T-helper 1 cell (primary cell): ENCODE measurements at places on chromosomes 13 and 19.

DNA sequence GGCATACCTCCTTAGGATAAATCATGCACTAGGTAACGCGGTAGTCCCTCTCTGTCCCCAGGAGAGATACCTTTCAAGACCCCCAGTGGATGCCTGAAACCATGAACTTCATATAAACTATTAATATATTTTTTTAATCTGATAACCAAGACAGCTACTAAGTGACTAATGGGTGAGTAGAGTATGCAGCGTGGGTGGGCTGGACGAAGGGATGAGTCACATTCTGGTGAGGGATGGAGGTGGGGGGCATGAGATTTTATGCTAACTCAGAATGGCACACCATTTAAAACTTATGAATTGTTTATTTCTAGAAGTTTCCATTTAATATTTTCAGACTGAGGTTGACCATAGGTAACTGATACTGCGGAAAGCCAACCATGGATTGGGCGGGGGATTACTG lies 46.2 kb downstream of the CDK8 start:
- no peak for DNase-seq

- no peak for DNase-seq
These were observed 21.2 kb downstream of the WTIP start for GRCh38 chr19:34502582-34503411.

GRCh38 chr13:113083402-113084061 lies 22.1 kb upstream of the F7 start:
- DNase-seq, result no peak

DNA sequence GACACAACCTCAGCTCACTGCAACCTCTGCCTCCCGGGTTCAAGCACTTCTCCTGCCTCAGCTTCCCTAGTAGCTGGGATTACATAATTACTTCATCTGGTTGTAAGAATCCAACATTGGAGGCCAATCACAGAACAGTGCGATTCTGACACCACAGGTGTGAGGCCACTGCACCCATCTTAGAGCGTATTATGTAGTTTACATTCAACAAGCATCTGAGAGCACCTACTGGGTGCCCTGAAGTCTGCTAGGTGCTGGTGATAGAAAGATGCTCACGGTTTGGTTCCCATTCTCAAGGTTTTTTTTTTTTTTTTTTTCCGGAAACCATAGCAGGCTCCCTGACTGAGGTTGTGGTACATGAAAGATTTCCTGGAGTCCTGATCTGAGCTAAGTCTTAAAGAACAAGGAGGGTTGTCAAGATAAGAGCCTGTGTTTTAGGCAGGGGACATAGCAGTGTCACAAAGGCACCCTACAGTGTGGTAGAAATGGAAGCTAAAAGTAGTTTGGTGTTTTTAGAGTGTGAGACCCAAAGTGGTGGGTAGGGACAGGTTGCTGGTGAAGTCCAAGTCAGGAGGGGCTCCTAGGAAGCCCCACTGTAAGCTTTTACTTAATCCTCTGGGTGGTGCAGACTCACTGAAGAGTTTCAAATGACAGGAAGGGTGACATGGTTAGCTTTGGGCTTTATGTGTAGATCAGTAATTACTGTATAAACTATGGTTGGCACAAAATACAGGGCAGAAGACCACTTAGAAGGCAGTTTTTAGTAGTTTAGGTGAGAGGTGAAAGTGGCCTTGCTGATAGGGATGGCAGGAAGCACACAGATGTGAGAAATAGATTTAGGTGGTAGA lies 15.2 kb downstream of the SAE1 start:
- DNase-seq, result peak; percentile 19

DNA sequence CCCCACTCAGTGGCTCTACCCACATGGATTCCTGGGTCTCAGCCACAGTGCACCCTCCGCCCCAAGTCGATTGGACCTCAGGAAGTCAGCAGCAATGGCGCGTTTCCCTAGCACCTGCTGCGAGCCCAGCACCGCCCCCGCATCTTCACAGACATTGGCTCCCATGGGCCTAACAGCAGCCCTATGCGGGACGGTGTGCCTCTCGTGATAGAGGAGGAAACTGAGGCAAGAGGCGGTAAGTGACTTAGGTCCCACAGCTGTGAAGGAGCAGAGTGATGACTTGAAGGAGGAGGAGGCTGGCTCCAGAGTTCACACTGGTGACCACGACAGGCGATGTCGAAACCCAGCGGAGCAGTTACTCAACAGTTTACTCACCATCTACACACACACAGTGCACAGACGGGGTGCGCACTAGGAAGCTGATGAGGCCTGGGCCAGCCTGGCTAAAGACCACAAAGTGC lies 104.5 kb upstream of the SOX1 start:
- DNase-seq, result no peak

DNA sequence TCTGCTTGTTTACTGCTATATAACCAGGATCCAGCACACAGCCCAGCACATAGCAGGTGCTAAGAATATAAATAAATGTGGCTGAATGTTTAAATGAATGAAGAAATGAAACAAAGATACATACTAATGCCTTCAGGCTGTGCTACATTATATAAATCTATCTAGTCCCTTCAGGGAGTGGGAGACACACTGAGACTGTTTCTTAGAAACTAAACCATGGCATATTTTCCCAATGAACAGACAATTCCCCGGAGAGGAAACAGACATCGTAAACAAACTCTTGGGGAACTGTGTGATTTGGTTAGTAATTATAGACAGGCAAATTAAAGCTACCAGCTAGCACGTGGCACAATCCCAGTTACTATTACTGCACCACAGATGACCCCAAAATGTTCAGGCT lies 9.7 kb upstream of the FEM1A start:
- DNase-seq, result no peak

DNA sequence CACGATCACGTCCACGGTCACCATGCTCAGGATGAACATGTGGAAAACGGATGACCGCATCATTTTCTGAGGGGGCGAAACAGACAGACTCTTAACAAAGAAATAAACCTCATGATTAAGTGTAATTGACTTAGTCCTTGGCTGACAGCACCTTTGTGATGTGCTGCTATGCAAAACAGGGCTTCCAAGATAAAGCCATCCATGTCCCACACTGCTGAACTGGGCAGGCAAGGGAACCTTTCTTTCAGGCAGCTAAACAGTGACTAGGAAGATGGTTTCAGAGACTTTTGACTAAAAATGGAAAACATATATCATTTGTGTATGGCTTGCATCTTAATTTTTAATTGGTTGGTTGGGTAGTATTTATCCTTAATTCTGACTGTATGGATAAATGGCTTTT lies 157.8 kb downstream of the NALCN start:
- no peak for DNase-seq

GRCh38 chr19:51760697-51761356 lies at the start of gene FPR2:
FPR2 (plus strand) TSS chr19:51761180; CDS start chr19:51768659, 7,479 bp downstream.
- DNase-seq, result no peak

DNA sequence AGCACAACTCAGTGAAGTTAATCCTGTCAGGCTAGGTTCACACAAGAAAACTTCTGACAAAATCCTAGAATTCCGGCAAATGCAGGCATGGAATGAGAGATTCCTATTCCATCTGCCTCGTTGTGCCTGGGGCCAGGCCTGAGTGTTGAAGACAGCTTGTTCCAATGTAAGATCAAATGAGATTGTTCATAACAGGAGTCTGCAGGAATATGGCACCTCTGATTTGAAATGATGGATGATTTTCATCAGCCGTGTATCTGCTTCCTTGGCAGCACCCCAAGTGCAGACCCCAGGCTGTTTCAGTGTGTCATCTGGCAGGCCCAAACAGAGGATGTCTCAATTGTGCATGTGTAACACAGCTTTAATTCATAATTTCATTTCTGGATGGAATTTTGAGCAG lies 35.3 kb upstream of the SACS start:
- no peak for DNase-seq

GRCh38 chr19:45505151-45505995 lies 1.9 kb upstream of the VASP start:
- no peak for DNase-seq

- no peak for DNase-seq
These were observed 562.8 kb downstream of the SLITRK6 start for GRCh38 chr13:85236413-85236812.

GRCh38 chr19:10797541-10798256 lies 38.3 kb downstream of the TMED1 start:
- DNase-seq, result peak; percentile 75

DNA sequence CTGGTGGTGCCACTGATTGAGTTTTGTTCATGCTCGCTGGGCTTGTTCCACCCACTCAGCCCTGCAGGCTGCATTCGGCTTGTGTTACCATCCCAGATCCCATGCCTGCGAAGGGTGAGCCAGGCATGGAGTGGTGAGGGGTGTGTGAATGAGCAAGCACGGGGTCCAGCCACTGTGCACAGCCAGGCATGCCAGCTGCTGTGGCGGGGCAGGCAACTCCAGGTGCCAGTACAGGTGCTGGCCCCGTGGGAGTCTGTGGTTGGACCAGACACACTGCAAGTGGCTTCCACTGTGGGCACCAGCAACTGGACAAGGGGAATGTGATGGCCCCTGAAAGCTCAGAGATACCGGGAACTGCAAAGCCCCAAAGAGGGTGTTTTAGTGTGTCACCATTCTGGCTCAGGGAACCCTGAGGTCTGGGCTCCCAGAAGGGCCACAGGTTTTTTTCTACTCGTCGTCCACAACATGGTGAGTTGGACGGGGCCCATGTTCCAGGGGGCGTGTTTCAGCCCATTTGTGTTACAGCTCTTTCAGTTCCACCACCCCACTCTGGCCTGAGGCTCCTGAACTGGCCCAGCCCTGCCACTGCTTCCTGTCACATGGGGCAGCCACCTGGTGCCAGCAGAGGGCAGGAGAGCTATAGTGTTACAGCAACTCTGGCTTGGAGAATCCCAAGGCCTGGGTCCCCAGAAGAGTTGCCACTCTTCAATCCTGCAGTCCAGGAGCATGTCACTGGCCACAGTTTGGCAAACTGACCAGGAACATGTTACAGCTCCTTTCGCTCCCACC lies 217.0 kb upstream of the OBI1 start:
- DNase-seq, result no peak

DNA sequence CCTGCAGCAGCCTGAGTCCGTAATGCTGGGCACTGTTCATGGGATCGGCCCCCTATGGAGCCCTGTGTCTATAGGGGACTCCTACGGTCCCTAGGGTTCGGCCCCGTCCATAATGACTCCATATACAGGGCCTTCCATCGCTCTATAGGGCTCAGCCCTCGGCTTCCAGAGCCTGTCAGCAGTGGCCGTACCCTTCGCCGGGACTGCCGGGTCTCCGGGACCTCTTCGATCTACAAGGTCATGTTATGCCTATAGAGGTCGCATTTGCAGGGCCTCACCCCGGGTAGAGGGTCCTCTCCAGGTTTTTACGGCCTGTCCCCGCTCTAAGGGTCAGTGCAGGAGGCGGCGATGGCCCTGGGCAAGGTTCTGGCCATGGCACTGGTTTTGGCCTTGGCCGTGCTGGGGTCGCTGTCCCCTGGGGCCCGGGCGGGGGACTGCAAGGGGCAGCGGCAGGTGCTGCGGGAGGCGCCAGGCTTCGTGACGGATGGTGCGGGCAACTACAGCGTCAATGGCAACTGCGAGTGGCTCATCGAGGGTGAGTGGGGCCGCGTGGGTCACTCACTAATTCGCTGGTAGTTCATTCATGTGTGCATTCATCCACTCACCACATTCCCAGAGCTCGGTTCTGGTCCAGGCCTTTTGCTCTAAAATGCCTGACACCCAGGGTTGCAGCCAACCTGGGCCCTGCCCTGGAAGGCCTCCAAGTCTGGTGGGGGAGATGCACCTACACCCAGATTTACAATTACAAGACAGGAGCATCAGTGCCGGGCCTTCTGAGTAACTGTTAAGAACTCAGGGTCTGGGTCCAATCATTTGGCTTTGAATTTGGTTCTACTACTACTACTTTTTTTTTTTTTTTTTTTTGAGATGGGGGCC lies 699 bp downstream of the MEGF8 start:
- DNase-seq, result no peak

GRCh38 chr13:101567841-101568240 lies 115.4 kb downstream of the ITGBL1 start:
- no peak for DNase-seq

GRCh38 chr13:105979131-105980011 lies 556.1 kb downstream of the EFNB2 start:
- DNase-seq, result no peak

DNA sequence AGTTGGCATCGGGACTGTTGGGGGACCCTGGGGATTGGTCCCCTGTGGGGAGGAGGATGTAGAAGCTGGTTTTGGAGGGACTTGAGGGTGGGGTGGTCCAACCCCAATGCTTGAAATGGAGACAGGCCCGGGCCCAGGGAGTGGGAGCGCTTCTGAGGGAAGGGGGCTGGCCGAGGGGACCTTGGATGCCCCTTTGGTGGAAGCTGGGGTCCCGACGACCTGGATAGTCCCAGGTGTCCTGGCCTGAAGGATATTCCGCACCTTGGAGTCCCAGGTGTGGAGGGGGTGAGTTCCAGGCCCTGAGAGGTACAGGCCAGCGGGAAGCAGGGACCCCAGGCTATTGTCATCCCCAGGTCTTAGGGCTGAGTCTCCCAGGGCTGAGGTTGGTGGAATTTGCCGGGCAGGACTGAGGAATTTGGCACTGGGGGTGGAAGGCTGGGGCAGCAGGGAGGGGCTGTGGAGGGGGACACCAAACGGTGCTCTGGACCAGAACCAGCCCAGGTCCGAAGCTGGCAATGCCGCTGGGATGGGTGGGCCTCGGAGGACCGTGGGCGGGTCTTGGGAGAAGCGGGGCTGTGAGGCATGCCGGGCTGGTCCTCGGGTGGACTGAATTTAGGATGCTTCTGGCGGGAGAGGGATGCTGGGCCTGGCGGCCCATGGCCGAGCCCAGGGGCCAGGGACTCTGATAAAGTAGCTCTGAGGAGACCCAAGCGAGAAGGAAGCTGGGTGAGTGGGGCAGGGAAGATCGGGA lies 1.8 kb downstream of the HDGFL2 start:
- no peak for DNase-seq

DNA sequence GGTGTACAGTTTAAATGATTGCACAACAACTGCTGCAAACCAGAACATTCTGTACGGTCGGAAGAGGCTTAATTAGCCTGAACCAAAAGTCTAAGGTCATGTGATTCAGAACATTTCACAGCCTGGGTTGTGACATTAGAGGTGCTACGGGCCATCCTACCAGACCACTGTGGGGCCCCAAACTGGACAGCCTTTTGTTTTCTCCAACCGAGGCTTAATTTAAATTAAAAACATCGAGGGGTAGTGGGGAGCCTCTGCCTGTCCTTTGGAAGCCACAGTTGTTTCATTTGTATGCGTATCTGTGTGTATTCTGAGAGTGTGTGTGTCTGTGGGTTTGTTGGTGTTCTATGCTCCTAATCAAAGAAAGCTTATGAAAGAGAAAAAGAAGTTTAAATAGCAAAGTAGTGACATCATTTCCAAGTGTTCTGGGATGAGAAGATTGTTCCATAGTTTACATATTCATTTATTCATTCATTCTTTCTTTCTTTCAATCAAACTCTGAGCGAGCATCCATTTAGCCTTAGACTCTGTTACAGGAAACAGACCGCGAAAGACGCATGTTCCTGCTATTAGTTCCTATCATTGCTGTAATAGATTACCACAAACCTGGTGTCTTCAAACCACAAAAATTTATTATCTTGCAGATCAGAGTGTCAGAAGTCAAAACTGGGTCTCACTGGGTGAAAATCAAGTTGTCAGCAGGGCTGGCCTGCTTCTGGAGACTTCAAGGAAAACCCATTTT lies 444.8 kb downstream of the FOXO1 start:
- DNase-seq, result no peak

DNA sequence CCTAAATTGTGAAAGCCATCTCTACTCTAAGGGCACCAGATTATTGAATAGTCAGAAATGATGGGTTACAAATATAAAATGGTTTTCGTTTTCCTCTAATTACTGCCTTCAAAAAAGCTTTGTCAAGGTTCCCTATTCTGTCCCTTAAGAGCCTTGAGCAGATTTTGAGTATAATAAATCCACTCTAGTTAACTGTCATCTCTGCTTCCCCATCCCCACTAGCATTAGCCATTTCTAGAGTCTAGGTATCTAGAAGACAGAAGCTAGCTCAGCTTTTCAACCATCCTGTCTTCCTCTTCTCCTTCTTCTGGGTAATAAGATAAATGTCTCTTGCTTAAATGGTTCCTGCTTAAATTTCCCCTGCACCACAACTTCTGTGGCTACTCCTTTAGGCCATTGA lies 290.4 kb downstream of the DACH1 start:
- DNase-seq, result no peak
